Activated T-helper 2 cell treated with anti-CD3 and anti-CD28 coated beads, Interferon-gamma antibody, Interleukin-2, Interleukin-4, amounts not matched to agents 10 μg/mL and 5 μg/mL and 100 μg/mL, durations not matched to agents 14 hours and 24 hours and 36 hours (primary cell): ENCODE measurements at places on chromosomes 5 and 9. TPM values are rescaled to one million over a fixed set of nuclear protein-coding genes. Genes with fewer than 3 reads are reported as not detected.

DNA sequence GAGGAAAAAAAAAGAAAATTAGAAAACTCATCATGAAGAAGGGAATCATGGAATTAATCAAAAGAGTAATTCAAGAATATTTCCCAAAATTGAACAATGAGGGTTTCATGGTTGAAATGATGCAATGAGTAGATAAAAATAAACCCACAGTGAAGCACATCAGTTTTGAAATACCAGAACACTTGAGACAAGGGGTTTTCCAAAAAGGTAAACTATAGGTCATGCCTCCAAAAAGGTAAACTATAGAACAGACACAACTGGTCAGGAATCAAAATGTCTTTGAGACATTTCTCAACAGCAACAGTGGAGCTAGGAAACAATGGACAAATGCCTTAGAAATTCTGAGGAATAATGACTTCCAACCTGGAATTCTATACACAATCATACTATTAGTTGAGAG is 60.2 kb upstream of the PCSK5 start:
- H3K27ac ChIP-seq, result no peak overlapping the region
- DNase-seq, result no peak
- H3K4me1 ChIP-seq, result no peaks in the 10 kb centered on the region
- no peak overlapping the region for H3K4me3 ChIP-seq

DNA sequence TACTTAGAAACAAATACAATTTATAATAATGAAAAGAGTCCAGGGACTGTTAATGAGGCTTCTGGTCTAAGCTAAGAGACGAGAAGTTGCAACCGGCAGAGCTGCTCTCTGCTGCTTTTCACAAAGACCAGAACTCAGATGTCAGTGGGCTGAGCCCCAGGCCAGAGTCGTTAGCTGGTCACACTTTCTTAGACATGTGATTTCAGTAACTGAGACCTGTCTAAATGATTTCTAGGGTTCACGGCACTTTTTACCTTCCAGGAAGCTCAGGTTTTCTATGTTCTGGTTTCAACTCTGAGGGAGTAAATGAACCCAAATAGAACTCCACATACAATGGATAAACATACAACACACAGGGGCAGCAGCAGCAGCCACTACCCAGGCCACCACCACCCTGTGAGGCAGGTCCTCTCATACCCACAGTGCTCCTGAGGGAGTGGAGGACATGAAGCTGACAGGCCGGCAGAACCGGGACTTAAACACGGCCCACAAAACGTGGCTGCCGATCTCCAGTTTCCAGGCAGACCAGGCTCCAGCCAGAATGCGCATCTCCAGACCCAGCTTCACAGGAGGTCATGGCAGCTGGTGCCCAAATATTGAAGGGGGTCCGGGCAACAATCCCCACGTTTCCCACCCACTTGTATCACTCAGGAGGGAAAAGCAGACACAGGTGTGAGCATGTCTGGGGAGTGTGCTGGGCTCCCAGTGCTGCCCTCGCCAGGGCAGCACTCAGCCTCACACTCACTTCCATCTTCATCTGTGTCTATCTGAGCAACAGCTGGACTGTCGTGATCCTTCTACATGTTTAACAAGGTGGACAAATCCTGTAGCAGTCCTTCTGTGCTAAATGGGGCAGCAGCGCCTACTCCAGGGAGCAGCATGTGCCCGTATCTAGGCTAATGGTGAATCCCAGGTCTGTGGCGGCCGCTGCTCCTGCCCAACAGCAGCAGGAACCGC is 38.8 kb downstream of the IARS1 start:
- H3K27me3 ChIP-seq, result no peaks in the 10 kb centered on the region
- no peak overlapping the region for H3K4me3 ChIP-seq
- H3K27ac ChIP-seq, result no peak overlapping the region
- H3K4me1 ChIP-seq, result no peaks in the 10 kb centered on the region
- no peak for DNase-seq

DNA sequence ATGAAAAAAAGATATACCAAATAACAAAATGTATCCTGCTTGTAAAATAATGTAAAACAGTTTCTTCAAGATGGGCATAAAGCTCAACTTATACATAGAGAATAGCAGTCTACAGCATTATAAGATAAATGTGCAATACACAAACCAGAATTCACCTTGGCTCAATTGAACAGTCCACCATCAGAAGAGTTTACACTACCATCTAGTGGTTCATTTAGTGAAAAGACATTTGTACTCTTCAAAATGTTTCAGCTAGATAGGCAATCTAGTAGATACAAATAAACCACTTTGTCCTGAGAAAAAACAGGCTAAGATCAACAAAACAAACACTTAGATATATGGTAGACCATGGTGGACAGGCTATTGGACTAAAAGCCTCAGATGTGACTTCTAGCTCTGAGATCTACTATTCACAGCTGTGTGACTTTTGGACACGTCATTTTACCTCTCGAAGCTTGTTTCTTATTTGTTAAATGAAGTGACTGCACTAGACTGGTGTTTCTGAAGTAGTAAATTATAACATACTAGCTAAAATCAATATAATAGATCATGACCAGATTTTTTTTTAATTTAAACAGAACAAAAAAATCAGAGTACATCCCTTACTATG is 22.1 kb upstream of the TPD52L3 start:
- no peak for DNase-seq
- no peaks in the 10 kb centered on the region for H3K4me1 ChIP-seq
- H3K36me3 ChIP-seq, result no peaks in the 10 kb centered on the region
- H3K27me3 ChIP-seq, result peaks cover 22% of the 10 kb centered on the region
- H3K4me3 ChIP-seq, result no peak overlapping the region
- H3K27ac ChIP-seq, result no peak overlapping the region

GRCh38 chr9:12880406-12881015 is 105.7 kb downstream of the LURAP1L start:
- H3K4me3 ChIP-seq, result no peak overlapping the region
- no peak for DNase-seq
- H3K27me3 ChIP-seq, result no peaks in the 10 kb centered on the region
- no peaks in the 10 kb centered on the region for H3K36me3 ChIP-seq
- no peak overlapping the region for H3K27ac ChIP-seq

- H3K27me3 ChIP-seq, result peaks cover 10% of the 10 kb centered on the region
- H3K36me3 ChIP-seq, result no peaks in the 10 kb centered on the region
- H3K27ac ChIP-seq, result no peak overlapping the region
- H3K4me1 ChIP-seq, result no peaks in the 10 kb centered on the region
- no peak overlapping the region for H3K4me3 ChIP-seq
Measured at GRCh38 chr9:127336506-127337352, 60.2 kb upstream of the SLC2A8 start.

NKD2 gene
- total RNA-seq, result 14.4 TPM in 2 replicates

DNA sequence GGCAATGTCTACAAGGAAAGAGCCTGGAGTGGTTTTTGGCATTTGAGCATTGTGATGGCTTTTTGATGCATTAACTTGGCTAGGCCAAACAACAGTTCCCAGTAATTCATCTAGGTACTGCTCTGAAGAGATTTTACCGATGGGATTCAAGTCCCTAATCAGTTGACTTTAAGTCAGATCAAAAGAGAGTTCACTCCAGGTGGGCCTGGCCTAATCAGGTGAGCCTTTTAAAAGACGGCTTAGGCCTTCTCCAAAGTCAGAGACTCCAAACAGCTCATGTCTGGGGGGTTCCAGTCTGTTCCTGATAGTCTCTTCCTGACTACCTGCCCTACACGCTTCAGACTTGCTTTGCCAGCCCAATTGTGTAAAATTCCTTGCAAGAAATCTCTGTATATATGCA is 53.7 kb downstream of the RIGI start:
- H3K4me3 ChIP-seq, result no peak overlapping the region
- H3K27ac ChIP-seq, result no peak overlapping the region
- no peaks in the 10 kb centered on the region for H3K27me3 ChIP-seq
- DNase-seq, result no peak
- peaks cover 6% of the 10 kb centered on the region for H3K4me1 ChIP-seq

- no peak for DNase-seq
- H3K4me3 ChIP-seq, result no peak overlapping the region
- no peak overlapping the region for H3K27ac ChIP-seq
- H3K36me3 ChIP-seq, result no peaks in the 10 kb centered on the region
- no peaks in the 10 kb centered on the region for H3K27me3 ChIP-seq
- no peaks in the 10 kb centered on the region for H3K4me1 ChIP-seq
Measured at GRCh38 chr9:28135549-28135948, 562.3 kb upstream of the C9orf72 start.

GRCh38 chr5:43019614-43020398 is 20.3 kb downstream of the ANXA2R start:
- no peaks in the 10 kb centered on the region for H3K27me3 ChIP-seq
- peak overlapping the region; percentile 99 for H3K27ac ChIP-seq
- H3K4me3 ChIP-seq, result peak overlapping the region; percentile 96
- peak; percentile 84 for DNase-seq

DNA sequence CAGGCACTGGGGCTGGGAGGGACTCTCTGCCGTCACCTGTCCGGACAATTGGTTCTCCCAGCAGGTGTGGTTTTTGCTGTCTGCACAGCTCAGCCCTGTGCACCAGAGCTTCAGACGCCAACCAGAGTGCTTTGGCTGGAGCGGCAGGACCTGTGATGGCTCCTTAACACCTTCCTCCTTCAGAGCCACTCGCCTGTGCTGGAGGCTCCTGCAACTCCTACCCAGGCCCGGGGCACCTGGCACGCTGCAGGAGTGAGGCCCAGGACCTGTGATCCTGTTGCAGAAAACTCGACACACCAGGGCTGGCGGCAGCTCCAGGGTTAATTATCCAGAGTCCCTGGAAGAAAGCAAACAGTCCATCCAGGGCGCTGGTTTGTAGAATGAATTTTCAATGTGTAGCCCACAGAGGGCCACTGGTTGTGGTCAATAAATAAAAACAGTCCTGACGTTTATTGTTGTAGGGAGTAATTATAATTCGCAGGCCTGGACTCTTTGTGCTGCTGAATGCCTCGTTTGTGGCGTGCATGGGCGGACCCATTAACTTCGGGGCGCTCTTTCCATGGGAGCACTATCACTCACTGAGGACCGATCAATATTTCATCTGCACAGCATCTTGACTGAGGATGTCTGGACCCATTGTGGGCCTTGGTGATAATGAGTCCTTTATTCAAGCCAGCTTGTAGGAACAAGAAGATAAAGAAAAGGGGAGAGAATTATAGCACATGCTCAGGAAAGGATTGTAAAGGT is 339.7 kb upstream of the IRX4 start:
- no peak overlapping the region for H3K4me3 ChIP-seq
- H3K4me1 ChIP-seq, result no peaks in the 10 kb centered on the region
- no peaks in the 10 kb centered on the region for H3K36me3 ChIP-seq
- DNase-seq, result no peak
- H3K27ac ChIP-seq, result no peak overlapping the region
- H3K27me3 ChIP-seq, result no peaks in the 10 kb centered on the region

NIPAL4 gene
- 1.9 and 2.1 TPM in 2 replicates for total RNA-seq

RASGRF2 gene
- 16.1 and 19.4 TPM in 2 replicates for total RNA-seq

PRDM9 gene
- total RNA-seq, result not detected in 2 replicates

FAM200C gene
- total RNA-seq, result 1.3 and 1.4 TPM in 2 replicates

- no peaks in the 10 kb centered on the region for H3K27me3 ChIP-seq
- peaks cover 5% of the 10 kb centered on the region for H3K4me1 ChIP-seq
Measured at GRCh38 chr9:132647355-132647754, 22.4 kb downstream of the DDX31 start.

DNA sequence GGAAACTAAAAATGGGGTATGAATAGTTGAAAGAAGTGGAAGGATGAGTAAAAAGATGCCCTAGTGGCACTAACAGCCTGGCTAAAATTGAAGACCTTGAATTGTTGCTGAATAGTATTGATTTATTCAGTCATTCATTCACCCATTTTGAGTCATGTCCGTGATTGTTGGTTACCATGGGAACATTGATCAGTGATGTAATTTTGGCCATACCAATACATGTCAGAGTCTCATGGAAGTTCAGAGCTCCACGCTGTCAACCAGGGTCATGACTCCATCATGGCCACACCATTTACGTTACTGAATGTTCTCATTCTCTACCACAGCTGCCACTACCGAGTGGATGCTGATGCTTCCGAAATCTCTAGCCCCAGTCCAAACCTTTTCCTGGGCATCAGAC is 62.5 kb upstream of the FOXE1 start:
- no peak overlapping the region for H3K4me3 ChIP-seq
- no peak for DNase-seq
- no peak overlapping the region for H3K27ac ChIP-seq
- no peaks in the 10 kb centered on the region for H3K4me1 ChIP-seq
- H3K36me3 ChIP-seq, result no peaks in the 10 kb centered on the region
- peaks cover 5% of the 10 kb centered on the region for H3K27me3 ChIP-seq

DNA sequence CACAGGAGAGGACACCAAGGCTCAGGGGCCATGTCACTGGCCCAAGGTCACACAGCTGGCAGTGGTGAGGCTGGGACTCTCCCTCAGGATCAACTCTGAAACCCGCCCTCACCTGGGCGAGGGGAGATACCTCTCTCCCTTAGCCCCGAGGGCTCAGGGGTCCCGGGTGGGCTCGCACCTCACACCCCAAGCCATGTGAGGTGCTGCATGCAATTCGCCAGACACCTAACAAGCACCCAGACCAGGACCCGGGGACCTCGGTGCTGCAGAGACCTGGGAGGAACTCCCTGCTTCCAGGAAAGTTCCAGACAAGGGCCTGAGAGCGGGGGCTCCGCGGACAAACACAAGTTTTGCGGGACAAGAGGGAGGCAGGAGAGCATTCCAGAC is 19.3 kb downstream of the BRD3 start:
- no peak overlapping the region for H3K4me3 ChIP-seq
- H3K27ac ChIP-seq, result no peak overlapping the region
- H3K4me1 ChIP-seq, result no peaks in the 10 kb centered on the region
- peaks cover 21% of the 10 kb centered on the region for H3K36me3 ChIP-seq
- DNase-seq, result no peak

DNA sequence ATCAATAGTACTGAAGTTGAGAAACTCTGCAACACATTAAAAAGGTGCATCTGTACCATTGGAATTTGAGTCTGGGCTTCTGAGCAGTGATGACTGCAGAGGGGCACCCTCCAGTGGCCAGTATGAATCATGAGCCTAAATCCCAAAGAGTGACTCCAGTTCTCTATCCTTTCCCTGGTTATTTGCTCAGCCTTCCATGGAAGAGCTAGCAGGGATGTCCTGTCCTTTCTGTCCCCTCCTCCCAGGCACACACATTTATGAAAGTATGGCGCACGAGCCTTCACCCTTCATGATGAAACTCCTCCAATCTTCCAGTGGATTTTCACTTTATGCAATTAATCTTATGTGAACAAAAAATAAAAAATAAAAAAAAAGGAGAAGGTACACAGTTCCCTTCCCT is 81.0 kb downstream of the ESM1 start:
- no peak for DNase-seq
- H3K4me1 ChIP-seq, result peaks cover 51% of the 10 kb centered on the region
- no peaks in the 10 kb centered on the region for H3K36me3 ChIP-seq

DMRT3 gene
- total RNA-seq, result not detected in 2 replicates

DNA sequence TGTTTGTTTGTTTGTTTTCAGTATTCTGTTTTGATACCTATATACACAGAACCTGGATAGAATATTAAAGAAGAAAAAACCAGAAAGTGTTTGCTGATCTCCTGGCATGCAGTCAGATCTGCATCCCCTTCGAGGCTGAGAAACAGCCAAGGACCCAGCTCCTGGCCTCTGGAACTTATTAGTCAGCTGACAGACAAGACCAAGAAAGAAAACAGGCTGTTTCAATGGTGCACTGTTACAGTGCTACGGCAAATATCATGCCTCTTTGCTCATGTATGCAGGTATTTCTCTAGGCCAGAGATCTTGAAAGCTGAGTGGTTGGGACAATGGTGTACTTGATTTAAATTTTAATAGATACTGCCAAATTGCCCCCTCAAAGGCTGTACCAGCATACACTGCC is 95.0 kb downstream of the C5orf15 start:
- H3K27me3 ChIP-seq, result no peaks in the 10 kb centered on the region
- peaks cover 35% of the 10 kb centered on the region for H3K4me1 ChIP-seq
- DNase-seq, result no peak
- peaks cover 4% of the 10 kb centered on the region for H3K36me3 ChIP-seq
- H3K27ac ChIP-seq, result peak overlapping the region; percentile 89
- no peak overlapping the region for H3K4me3 ChIP-seq

GRCh38 chr5:3325201-3325971 is 270.2 kb upstream of the IRX1 start:
- no peak for DNase-seq
- H3K36me3 ChIP-seq, result no peaks in the 10 kb centered on the region
- no peak overlapping the region for H3K27ac ChIP-seq
- no peaks in the 10 kb centered on the region for H3K27me3 ChIP-seq

TRUB2 gene
- 33.5 and 36.1 TPM in 2 replicates for total RNA-seq

RNF183 gene
- 0.30 TPM in 1 of 2 replicates, not detected in the other for total RNA-seq
